GM23338 (cell line): ENCODE measurements at places on chromosomes 5 and 9.

GRCh38 chr5:135761746-135762145, 72.7 kb upstream of the SLC25A48 start:
- no peak for DNase-seq

DNA sequence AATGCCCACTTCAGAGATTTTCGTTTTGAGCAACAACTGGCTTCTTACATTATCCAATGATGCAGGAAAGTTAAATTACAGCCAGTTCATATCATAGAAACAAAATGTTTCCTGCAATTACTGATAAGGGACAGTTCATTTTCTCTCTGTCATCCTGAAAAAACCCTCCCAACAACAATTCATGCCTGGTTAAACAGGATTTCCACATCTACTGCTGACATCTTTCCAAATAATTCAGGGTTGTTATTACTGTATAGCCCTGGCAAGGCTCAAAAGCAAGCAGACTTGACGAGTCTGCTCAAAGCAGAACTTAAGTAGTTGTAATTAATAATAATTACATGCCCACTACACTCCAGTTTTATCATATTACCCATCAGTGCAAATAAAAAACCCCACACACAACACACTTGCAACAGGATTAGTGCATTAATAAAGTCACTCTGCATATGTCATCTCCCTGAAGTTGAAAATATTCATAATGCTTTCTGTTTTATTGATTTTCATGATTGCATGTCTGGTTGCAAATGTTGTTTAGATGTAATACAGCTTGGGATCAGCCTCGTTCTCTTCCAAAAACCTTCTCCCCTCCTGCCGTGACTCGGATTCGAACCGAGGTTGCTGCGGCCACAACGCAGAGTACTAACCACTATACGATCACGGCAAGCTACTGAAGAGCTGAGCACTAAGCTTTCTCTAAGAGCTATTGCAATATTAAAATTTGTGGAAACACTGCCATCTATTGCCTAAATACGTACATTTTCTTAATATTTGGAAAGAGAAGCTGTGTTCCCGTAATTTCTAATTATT, 119.6 kb upstream of the NFIB start:
- peak; percentile 39 for DNase-seq

GRCh38 chr5:112975721-112976431, 722 bp upstream of the DCP2 start:
- no peak for DNase-seq

GRCh38 chr9:119905724-119906123, 536.5 kb upstream of the BRINP1 start:
- DNase-seq = no peak

DNA sequence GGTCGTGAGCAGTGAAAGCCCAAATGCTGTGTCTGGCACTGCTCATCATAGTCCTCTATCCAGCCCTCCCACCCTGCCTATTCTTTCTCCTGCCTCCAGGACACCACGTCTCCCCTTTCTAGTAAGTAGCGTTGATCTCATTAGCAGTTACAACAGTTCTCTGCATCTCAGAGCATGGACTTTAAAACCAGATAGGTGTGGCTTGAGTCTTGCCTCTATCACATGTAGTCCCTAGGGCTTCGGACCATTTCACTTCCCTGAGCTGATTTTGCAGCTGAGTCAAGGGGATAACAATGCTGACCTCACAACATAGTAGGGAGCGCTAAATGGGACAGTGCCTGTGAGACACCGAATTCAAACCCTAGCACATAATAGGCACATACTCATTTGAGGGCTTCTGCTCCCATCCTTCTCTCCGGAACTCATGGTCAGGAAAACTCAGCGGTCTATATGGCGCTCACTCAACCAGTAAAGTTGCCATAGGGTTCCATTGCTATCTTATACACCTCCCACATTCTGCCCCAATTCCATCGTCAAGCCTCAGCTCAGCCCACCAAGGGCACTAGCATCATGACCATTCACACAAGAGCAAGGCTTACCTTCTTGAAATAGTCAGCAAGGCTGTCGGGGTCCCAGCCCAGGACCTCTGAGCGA, 515 bp downstream of the LCP2 start:
- no peak for DNase-seq

DNA sequence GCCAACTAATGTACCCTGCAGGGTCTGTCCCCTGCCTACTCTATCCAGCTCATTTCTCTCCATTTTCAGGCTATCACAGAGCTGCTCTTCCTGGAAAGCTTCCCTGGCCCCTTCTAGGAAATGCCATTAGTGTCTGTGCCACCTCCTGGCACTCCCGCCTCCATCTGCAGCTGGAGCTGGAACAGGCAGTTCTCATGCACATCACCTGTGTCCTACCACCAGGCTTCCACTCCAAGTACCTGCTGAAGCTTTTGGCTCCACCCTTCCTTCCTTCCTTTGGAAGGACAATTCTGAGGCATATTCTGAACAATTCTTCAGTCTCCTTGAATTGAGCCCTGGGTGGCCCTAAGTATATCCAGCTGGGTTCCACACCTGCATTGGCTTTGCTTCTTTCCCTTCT, 156.2 kb upstream of the ZNF618 start:
- no peak for DNase-seq

DNA sequence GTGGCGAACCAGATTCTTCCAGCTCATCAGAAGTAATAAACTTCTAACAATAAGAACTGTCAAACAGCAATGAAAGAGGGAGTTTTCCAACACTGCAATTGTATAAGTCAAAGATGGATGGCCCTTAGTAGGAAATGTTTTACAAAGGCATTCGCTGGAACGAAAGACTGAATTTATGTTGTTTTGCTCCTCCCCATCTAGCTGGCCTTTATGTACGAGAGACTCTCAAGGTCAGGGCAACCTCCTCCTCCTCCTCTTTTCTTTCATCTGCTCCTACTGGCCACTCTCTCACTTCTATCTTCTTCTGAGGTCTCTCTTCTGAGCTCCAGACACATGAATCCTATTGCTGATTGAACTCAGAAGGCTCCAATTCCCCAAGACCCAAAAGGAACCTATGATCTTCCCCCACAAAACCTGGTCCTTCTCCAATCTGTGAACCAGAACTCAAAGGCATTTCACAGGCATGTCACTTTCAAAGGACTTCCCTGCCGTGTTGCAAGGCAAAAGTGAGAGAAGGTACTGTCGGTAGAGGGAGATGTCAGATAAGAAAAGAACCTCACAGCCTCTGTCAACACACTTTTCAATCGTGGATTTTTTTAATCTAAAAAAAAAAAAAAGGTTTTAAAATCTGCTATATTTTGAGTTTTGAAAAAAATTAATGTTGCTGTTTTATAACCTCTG, 28.5 kb upstream of the PUM3 start:
- peak; percentile 52 for DNase-seq
